ENCODE measurements at places on chromosomes 2 and 18.

DNA sequence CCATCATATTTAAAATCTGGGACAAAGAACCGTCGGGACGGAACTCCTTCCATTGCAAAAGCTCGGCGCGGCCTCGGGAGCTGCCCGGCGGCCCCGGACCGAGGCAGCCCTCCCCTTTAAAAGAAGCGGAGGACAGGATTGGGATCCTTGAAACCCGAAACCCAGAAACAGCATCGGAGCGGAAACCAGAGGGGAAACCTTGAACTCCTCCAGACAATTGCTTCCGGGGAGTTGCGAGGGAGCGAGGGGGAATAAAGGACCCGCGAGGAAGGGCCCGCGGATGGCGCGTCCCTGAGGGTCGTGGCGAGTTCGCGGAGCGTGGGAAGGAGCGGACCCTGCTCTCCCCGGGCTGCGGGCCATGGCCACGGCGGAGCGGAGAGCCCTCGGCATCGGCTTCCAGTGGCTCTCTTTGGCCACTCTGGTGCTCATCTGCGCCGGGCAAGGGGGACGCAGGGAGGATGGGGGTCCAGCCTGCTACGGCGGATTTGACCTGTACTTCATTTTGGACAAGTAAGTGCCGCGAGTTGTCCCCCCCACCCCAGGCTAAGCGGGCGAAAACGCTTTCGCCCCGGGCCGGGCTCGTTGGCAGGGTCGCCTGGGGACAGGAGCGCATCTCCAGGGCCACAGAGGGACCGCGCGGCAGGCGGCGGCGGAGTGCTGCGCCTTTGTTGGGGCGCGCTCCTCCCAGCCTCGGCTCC is at the start of gene ANTXR1:
TSS of gene ANTXR1 (plus strand) at position 38 of the 698 bp plus-strand sequence. CDS start at position 359, 321 bp downstream.
- no peak for DNase-seq

GRCh38 chr2:217654168-217654567 is 348.6 kb downstream of the TNS1 start:
- no peak for DNase-seq

GRCh38 chr2:18464913-18465312 is 95.5 kb downstream of the RDH14 start:
- no peak for DNase-seq

DNA sequence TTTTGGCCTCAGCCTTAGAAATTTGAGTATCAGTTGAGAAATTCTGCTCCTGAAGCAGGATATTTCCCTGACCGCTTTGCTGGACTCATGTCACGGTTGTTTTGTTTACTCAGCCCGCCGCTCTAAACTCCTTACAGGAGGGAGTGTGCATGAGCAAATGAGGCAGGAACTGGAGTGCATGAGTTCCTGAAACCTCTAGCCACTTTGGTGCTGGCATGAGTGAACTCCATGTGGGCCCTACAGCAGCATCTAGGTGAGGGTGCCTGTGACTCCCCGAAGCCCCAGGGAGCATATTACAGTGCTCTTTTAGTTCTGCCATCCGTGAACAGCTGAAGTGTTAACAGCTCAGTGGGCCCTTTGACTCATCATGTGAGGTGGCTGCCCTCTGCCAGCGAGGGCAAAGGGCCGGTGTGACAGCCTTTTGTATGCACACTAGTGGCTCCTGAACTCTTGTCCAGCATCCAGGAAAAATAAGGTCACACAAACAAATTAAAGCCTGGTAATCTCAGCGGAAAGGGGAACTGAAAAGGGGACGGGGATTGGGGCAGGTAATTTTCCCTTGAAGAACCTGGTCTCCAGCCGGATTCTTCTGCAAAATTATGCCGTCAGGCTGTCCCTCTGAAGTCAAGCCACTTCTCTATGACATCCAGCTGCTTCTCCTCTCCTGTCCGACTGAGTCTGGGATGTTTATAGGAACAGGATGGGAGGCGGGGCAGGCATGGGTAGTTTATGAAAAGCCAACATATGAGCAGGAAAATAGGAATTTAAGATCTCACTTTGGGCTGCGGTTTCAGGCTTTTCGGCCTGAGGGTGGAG is 1668.7 kb downstream of the SUCLG1 start:
- no peak for DNase-seq

GRCh38 chr2:211068108-211068780 is 511.8 kb downstream of the CPS1 start:
- no peak for DNase-seq

DNA sequence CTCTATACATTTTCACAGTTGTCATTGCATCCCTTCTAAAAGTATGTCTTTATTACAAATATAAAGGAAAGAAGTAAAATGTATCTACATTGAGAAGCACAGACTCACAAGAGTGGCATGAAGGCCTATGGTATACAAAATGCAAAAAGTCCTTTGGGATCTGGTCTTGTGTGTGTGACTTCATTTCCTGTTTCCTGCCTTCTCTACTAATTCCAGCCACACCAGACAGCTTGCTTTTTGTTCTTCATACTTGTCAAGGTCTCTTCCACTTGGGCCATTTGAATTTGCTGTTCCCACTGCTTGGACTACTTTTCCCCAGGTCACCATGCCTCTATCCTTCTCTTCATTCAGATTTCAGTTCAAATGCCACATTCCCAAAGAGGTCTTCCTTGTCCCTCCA is 6.7 kb upstream of the PNO1 start:
- no peak for DNase-seq

DNA sequence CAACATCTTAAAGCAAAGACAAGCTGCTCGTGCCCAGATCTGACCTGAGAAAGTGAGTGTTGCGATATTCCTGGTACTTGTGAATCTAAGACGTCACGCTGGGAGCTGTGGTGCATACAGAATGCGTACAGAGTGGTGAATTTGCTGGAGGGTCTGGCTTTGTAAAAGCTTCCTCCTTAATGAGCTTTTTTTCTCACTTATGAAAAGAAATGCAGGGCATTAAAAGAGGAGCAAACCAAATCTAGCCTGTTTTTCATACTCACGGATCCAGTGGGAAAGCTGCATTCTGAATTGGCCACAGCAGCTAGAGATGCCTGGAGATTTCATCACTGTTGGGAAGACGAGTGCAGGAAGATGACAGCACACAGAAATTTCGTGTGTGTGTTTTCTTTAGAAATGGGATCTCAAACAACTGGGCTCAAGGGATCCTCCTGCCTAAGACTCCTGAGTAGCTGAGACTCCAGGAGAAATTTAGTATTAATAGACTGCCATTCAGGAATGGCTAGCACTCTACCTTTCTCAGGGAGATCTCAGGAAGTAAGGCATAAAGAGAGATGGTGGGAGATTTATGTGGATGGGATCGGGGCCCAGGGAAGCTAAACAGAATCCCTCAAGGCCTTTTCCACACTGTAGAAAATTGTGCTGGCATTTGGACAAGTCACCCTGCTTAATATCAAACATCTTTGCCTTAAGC is 181.3 kb downstream of the ALPK2 start:
- DNase-seq = no peak

DNA sequence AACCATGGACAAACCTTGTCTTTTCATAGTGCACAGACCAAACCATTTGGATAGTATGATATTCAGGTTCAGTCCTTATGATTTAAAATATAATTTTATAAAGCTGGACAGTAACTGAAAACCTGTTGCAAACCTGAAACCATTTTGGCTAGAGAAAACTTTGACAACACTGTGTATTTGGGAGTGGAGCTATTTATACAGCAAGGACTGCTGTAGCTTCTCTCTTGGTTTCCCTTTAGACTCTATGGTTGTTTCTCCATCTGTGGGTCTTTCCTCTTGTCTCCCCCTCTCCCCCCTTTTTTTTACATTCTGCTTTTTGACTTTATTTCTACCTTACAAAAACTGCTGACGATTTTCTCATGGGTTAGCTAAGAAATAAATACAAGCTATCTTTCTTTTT is 581.7 kb downstream of the SLC4A3 start:
- DNase-seq = no peak

GRCh38 chr2:46866770-46867246 is 48.8 kb downstream of the MCFD2 start:
- no peak for DNase-seq

DNA sequence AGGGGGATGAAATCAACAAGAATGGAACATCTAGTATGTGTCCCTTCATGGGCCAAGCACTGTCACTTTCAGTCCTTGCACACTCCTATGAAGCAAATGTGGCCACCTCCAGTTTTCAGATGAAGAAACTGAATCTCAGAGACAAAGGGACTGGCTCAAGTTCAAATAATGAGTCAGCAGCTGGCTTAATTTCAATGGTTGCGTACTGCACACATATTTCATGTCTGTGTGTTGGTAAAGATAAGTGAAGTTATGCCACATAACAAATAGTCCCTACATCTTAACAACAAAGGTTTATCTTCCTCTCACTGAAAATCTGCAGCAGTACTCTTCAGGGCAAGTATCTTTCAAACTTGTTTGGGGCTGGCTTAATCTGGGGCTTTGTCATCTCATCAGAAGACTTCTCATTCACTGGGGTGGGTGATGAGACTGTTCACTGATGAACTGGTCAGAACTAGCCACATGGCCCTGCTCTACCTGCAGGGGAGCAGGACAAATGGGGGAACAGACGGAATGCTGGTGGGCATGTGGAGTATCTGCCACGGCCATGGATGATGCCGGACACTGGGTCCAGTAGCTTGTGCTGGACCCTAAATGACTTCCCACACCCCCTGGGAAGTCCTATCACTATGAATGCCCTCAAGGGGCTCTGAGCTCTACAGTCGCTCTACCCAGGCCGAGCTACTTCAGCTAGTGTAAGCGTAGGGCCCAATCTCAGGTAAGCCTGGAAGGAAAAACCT is 263.2 kb downstream of the CYP26B1 start:
- DNase-seq = no peak

- peak; percentile 53 for DNase-seq
Measured at GRCh38 chr2:207528980-207529329, 807 bp upstream of the CREB1 start.

GRCh38 chr2:68436270-68436669 is 30.8 kb downstream of the FBXO48 start:
- no peak for DNase-seq

GRCh38 chr2:44932564-44933392 is 8.7 kb upstream of the SIX3 start:
- no peak for DNase-seq

DNA sequence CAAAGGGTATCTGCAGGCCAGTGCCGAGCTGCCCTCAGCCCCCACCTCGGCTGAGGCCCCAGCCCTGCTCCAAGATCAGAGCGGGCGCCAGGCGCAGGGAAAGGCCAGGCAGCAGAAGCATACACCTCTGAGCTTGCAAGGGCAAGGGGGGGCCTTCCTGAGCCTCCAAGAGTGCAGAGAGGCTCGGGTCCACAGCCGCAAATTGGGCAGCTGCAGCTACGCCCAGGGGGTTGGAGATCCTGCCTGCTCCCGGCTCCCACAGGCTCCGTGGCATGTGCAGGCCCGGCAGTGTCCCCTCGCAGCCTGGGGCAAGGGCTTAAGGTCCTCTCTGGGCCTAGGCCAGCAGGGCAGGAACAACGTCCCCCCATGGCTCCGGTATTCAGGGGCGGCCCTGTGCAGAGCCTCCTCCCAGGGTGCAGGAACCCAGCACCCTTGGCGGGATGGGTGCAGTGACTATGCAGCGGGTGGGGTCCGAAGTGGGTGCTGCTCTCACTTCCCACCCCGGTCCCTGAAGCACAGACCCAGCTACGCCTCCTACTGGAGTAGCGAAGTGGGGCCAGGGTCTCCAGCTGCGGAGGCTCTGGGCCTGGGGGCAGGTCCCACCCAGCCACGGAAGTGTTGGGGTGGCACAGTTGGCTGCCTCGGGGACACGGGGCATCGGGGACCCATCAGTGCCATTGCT is 120.2 kb upstream of the TMEFF2 start:
- DNase-seq = no peak

- DNase-seq = no peak
Measured at GRCh38 chr2:4134551-4135550, 431.5 kb downstream of the DCDC2C start.

GRCh38 chr18:11136241-11136640 is 13.1 kb downstream of the PIEZO2 start:
- no peak for DNase-seq

DNA sequence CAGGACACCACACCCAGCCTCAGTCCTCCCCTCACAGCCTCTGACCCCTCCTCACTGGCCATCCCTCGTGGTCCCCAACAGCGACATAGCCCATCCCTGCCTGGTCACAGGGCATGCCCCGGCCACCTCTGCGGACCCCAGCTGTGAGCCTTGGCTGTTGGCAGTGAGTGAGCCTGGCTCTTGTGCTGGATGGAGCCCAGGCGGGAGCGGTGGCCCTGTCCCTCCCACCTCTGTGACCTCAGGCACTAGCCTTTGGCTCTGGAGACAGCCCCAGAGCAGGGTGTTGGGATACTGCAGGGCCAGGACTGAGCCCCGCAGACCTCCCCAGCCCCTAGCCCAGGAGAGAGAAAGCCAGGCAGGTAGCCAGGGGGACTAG is 7.9 kb downstream of the DES start:
- DNase-seq = no peak

- DNase-seq = peak; percentile 35
Measured at GRCh38 chr2:127829845-127830246, 18.9 kb upstream of the WDR33 start.

- no peak for DNase-seq
Measured at GRCh38 chr2:160039166-160039903, 23.1 kb downstream of the PLA2R1 start.

DNA sequence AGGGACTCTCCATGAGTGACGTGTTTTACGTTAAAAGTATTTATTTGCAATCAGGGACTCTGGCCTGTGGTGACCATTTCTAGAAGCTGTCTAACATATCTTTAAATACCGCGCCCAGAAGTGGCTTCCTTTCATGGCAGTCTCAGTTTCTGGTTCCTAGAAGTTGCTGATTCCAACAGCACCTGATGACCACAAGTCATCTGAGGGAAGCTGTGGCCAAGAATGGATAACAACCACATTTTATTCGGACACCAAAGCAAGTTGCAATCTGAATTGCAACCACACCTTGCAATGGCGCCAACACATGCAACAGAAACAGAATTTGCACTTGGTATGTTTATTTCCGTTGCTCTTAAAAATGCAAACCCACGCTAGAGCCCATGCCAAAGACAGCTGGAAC is 33.1 kb downstream of the MEX3C start:
- DNase-seq = no peak

DNA sequence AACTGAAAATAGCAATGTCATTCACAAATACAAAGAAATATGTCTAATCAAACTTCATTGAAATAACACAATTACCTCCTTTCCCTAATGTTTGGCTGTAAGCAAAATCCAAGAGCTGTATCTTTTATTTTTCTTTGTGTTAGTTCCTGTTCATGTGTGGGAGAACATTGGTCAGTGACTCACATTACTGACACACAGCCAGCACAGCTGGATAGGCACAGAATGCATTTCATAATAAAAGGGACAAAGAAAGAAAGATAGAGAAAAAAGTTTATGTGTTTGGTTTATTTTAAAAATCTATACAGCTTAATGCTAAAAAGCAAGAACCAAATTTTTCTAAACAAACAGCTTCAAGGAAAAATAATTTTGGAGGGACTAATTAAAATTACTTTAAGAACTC is 185.6 kb upstream of the COL3A1 start:
- no peak for DNase-seq

GRCh38 chr2:70347831-70348230 is 46.0 kb upstream of the FAM136A start:
- no peak for DNase-seq

Data from T-helper 17 cell (primary cell).